ENCODE measurements at places on chromosomes 5 and 9.

DNA sequence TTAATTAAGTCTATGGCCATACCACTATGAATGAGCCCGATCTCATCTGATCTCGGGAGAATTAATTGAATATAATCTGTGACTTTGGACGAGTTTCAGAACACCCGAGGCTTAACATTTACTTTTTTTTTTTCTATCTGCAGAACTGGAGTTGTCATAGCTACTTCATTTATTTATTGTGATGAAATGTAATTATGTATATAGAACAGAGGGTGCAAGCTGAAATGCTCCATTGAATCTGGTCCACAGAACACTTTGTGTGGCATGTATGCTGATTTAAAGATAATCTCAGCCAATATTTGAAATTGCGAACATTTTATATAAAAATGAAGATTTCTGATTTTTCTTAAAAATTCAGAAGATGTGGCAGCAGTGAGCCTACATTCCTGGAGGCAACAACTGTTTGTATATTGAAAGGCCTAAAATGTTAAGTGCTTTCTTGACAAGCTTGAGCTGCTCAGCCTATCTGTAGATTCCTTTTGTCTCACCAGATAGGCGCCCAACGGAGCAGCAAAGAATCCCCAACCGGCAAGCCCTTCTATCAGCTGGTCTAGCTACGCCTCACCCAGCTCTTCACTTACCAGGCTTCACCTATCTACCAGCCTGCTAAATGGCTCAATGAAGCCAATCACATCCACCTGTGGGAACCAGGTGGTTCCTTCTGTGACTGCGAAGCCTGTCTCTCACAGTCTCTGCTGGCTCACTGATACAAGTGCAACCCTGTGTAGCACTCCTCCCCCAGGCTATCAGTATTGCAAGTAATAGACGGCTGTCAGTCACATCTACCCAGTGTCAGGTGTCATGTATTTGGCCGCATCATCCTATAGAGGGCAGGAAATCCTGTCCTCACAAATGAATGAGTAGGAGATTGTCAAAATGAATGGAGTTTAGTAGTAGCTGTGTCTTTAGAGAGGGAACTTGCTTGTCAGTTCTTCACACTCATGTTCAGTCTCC, 170.6 kb upstream of the MRPS30 start:
- ATAC-seq = no peak

DNA sequence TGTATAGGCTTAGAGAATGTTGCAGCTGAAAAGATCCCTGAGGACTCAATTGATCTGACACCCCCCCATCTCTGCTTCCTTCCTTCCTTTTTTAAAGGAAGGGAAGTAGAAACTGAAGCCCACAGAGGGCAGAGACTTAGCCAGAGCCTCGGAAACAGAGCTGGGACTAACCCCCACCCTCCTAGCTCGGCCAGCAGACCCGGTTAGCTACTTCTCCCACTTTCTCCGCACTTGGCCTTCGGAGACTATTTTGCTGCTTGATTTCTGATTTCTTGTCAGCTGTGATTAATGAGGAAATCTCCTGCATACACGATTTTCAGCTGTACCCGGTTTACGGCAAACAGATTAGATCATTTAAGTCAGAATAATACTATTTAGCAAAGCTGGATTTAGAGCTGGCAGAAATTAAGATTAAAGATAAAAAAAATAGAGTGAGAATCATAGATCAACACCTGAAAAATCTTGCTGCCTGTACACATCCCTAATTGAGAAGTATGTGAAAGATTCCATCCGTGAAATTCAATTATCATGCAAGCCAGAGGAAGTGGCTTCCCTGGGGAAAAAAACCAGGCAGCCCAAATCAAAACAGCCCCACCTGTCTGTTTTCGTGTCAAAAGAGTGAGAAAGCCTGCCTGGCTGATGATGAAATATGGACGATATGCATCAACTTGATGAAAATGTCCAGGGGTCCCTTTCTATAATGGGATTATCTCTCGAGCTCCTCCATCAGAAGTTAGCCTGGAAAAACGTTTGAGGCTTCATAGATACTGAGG, 159.5 kb upstream of the SHB start:
- ATAC-seq = no peak

- ATAC-seq = no peak
These were observed 141.7 kb downstream of the MVB12B start for GRCh38 chr9:126468141-126468825.

DNA sequence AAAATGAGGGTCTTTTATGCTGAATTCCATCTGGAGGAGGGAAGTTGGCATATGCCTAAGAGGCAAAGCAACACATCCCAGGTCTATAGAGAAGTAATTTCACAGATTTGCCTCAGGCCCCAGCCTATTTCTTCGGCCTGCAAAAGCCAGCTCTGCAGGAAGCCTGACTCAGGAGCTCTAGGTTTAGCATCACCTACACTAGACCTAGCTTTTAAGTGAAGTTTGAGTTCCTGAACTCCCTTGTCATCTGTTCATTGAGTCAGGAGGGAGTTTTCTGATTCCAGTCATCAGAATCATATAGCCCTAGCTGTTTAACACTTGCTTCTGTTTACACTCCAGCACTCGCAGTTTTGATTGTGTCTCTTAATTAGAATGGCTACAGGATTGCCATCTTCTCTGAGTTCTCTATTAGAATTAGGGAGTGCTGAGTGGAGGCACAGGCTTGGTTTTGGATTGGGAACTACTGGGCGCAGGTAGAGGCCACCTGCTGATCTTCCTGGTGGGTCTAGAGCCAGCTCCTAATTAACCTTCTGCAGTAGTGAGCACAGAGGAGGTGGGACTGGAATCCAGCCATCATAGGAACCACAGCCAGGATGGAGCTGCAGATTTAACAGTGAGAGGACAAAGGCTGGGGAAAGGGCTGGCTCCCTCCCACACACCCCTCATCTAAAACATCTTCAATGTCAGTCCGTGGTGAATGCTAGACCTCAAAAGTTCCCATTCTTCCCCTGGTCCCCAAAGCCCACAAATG, 179.5 kb downstream of the TRIO start:
- no peak for ATAC-seq

GRCh38 chr9:81562231-81563019, 126.9 kb downstream of the TLE1 start:
- no peak for ATAC-seq

Data from SK-N-SH treated with all-trans-retinoic acid at 6 μM for 48 hours (cell line).